Activated CD4-positive, alpha-beta T cell treated with anti-CD3 and anti-CD28 coated beads for 24 hours (primary cell): ENCODE measurements at places on chromosomes 11 and 22.

DNA sequence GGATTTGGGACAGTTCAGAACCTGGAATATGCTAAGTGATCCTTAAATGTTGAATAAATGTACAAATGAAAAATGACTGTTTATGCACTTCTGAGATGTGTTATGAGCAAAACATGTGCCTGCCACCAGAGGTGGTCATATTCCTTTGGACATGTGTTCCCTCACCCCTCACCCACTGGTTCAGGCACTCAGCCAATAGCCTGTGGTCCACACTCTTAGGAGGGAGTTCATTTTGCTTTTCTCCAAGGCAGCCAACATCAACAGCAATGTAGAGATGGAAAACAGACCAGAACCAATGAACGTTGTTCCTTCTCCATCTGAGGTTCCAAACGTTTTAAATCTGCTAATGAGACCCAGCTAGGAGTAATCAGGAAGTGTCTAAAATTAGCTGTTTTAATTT is 44.0 kb downstream of the RPUSD4 start:
- no peak for DNase-seq

DNA sequence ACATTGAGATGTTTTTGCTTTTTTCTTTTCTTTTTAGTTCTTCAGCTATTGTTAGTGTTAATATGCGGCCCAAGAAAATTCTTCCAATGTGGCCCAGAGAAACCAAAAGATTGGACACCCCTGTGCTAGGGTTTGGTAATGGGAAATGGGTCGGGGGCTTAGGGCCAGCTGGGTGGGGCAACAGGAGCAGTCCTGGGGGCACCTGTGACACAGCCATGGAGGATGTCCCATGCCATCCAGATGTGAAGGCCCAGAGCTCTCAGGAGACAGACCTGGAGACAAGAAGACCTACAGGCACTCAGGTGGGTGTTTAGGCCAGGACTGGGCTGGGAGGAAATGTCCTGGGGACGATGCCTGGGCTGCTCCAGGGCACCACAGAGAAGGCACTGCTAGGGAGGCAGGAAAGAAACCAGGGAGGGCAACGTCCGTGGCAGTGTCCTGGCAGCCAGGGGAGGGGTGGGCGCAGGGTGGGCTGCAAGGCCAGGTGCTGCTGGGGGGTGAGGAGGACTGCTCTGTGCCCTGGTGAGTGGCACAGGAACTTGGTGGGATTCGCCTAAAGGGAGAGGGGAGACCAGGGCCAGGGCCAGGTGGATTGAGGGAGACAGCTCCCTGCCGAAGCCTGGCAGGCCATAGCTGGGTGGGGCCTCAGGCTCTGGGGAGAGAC is 21.4 kb downstream of the RELT start:
- DNase-seq = no peak

- DNase-seq = no peak
Measured at GRCh38 chr11:122633219-122633829, 22.2 kb upstream of the UBASH3B start.

DNA sequence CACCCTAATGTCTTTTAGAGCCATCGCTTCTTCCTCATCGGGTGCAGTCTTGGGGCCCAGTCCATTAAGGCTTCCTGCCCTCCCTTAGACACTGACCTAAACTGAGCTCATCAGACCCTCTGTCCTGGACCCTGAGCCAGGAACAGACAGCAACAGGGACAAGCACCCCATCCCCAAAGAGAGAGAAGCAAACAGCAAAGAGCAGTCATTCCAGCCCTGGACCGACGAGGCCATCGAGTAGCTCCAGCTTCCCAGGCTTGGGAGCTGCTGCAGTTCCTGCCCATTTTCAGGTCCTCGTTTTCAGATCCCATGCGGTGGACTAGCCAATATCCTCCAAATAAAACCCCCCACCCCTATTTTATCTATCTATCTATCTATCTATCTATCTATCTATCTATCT is 25.8 kb upstream of the CACNG2 start:
- DNase-seq = no peak

DNA sequence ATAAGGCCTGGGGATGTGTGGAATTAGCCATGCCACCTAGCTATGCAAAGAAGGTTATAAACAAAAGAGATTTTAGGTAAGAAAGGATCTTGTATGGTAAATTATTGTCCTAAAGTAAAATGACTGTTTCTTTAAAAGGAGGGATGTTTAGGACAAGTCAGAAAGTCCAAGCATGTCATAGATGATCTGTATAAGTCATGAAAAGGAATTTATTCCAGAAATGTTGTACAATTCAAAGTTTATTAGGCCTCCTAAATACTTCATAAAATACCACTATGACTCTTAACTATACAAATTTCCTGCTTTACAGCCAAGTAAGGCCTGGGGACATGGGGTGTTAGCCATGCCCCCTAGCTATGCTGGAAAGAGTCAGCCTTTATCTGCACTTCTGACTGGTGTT is 22.7 kb downstream of the OR5A2 start:
- no peak for DNase-seq

- no peak for DNase-seq
Measured at GRCh38 chr22:48477031-48477721, 1350.5 kb downstream of the BRD1 start.

- no peak for DNase-seq
Measured at GRCh38 chr11:126607374-126607773, 251.9 kb downstream of the ST3GAL4 start.

DNA sequence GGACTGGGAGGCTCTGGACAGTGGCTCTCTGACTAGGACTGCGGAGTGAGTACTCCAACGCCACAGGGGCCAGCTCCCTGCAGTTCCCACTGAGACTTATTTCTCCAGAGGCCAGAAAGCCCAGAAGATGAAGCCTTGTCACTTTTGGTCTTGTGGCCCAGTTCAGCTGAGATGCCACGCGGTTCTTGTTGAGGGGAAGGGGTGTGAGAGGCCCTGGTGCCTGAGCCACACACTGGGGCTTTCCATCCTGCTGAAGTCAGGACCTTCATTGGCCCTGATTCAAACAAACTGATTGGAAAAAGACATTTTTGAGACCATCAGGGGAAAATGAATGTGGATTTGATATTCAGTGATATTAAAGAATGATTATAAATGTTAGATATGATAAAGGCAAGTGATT is 73.6 kb downstream of the UBASH3B start:
- no peak for DNase-seq

- DNase-seq = no peak
Measured at GRCh38 chr11:28526406-28526751, 418.2 kb downstream of the METTL15 start.

GRCh38 chr11:88194990-88195389 is 19.7 kb upstream of the RAB38 start:
- no peak for DNase-seq

DNA sequence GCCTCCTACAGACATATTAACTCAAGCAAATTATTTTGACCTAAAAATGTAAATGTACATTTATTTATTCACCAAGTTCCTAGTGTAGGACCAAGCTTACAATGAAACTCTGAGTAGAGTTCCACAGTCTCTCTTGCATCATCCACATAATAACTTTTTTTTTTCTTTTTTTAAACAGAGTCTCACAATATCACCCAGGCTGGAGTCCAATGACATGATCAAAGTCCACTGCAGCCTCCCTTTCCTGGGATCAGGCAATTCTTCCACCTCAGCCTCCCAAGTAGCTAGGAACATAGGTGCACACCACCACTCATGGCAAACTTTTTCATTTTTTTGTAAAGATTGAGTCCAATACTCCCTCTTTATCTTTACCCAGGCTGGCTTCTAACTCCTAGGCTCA is 28.0 kb downstream of the FEZ1 start:
- no peak for DNase-seq

DNA sequence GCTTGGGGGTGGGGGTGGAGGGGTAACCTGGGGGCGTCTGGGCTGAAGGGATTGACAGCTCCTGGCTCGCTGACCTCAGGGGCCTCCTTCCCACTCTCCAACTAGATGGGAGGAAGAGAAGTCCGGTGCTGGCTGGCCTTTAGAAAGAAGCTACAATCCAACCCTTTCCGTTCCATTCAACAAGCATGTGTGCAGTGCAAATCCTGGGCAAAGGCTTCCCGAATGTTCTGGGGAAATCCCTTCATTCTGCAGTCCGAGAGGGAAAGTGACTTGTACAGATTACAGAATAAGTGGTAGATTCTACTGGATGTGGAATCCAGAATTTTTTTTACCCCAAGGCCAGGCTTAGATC is 149.9 kb downstream of the FEZ1 start:
- no peak for DNase-seq

DNA sequence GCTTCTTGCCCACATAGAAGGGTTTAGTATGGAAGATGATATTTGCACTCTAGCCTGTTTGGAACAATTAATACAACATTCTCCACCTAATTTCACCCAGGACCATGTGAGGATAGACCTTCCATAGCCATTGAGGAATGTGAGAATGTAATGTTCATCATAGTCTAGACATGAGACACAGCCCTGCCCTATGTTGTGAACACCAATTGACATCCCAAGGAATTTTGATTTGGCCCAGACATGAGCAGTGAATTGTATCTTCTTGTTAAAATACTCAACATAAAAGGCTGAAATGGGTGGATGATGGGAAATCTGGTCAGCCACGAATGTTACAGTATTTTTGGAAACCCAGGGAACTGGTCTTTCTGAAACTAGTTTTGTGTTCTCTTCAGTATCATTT is 892.3 kb upstream of the CHORDC1 start:
- no peak for DNase-seq

- peak; percentile 7 for DNase-seq
Measured at GRCh38 chr22:25903294-25903693, 161.3 kb downstream of the MYO18B start.

DNA sequence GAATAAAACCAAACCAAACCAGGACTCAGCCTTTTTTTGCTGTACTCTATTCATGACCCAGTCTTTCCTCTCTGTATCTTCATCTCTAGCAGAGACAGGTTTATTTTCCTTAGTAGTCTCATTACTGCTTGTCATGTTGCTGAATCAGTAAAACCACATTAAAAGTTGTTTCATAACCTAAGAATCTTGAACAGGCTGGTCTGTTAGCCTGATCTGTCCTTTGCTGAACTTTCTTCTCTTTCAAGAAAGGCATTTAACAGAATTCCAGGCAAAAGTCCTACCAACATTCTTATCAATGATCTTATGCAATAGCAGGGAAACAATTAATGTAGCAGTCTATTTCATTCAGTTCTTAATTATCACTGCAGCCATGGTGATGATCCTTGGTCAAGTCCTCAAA is 197.7 kb downstream of the CASP12 start:
- DNase-seq = no peak

DNA sequence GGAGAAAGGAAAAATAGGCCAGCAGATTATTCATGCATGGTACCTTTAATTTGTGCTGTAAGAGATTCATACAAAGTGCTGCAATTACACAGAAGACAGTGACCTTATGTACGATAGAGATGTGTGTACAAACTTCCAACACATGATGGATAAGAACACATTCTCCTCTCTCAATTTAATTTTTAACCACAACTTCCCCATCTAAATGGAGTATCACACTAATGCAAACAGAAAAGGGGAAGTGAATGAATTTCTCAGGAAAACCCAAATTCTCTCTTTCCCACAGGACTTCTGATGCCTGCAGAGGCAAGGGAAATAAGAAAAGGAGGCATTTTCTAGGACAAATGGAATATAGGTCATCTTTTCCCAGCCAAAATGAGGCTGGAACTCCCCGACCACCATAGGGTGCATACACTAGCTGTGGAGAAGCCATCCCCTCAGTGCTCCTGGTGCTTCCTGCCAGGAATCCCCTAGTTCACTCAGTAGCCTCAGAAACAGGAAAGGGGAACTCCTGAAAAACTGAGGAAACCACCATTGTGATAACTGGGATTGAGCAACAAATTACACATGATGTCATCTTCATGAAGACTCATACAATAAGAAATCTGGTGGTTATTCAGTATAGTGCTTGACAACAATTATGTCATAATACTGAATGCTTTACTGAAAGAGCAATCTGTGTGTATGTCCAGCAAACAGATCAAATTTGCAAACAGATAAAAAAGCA is 22.4 kb downstream of the MMP10 start:
- no peak for DNase-seq

GRCh38 chr11:72179804-72180396 is 12.0 kb upstream of the FOLR1 start:
- no peak for DNase-seq

DNA sequence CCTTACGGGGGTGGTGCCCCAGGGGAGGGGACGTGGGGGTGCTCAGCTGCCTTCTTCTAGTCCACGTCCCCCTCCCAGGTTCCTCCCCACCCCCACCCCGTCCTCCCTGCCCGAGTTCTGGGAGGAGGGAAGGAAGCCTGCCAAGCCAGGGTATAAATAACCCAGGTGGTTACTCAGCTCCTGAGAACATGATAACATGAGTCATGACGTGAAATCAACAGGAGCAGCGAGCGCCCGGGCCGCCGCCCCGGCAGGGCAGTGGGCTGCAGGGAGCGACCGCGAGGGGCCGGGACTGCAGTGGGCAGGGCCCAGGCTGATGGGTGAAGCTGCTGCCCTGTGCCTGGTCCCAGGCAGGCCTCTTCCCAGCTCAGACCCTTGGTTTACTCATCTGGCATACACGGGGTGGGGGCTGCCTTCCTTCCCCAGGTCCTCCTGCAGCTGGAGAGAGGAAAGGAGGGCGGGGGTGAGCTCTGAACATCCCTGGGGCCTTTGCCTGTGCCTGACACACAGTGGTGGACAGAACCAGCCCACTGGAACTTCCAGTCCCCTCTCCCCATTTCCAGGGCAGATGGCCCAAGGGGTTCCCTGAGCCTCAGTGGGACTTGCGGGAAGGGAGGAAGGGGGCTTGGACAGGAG is 8.8 kb upstream of the PDGFB start:
- DNase-seq = no peak

DNA sequence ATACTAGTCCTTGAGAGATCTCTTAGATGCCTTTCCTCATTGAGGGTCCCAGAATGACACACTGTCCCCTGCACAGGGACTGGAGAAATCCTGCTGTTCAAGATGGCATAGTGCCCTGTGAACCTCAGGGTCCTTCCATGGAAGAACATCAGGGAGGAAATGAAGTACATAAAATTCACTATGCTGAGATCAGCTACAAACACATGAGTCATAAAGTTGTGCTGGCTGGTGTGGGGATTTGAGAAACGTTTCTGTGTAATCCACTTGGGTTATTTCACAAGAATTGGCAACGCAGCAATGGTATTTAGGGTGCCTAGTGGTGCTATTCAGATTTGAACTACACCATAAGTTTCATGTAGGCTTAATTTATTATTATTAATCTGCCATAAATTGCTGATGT is 174.4 kb downstream of the MAML2 start:
- no peak for DNase-seq

GRCh38 chr22:47586038-47586437 is 823.6 kb downstream of the TBC1D22A start:
- DNase-seq = no peak

DNA sequence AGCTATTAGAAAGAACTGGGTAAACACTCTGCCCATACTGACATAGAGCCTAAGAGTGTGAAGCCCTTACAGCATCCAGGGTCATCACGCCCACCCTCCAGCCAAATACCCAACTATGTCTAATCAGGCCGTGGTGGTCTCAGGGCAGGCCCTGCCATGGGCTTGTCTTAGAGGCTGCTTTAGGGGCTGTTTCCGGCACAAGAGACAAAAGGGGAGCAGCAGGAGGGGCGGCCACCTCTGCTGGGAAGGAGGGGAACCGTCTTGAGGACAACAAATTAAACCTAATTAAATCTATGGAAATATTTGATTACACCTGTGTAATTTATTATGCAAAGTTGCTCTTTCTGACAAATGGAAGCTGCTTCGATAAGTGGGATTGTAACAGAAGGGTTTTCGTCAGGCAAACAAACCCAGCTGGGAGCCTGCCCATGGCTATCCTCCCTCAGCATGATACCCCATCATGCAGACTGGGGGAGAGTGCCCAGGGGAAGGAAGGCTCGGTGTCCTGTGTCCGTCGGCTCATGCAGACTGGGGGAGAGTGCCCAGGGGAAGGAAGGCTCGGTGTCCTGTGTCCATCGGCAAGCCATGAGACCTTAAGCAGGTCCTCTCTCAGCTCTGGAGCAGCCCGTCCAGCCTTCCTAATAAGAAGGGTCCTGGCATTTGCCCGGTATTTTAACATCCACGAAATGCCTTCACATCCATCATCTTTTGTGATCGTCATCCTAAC is 163.6 kb upstream of the B3GAT1 start:
- no peak for DNase-seq
